ENCODE measurements at places on chromosomes 13 and 19. TPM values are rescaled to one million over a fixed set of nuclear protein-coding genes. Genes with fewer than 3 reads are reported as not detected.

- DNase-seq = peak; percentile 6
Measured at GRCh38 chr13:91313103-91313502, 34.4 kb upstream of the MIR17HG start.

DNA sequence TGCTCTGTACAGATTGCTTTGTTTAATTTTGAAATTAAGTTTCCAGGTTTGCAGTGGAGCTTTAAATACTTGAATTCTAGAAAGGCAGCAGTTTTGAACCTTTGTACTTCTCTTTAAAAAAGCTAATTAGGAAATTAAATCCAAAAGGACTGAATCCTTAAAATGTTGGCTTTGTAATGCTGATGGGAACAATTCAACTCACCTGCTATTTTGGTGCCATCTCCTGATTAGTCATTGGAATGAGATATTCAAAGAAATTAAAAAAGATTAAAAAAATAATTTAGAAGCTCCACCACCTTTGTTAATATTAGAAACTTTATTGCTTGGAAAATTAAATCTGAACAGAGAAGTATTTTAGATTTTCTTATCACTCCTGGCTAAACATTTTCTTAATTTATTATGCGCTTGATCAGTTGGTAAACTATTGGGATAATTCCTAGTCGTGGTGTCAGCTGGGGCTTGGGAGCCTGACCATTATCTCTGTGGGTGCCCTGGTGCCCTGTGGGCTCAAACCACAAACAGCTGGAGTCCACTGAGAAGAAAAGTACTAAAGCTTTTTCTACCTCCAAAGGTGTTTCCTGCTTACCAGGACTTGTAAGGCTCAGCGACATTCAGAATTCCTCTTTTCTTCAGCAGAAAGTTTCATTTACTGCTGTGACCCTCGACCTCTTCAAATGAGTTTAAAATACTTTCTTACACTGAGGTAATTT is 540.4 kb downstream of the DIAPH3 start:
- DNase-seq = no peak

GRCh38 chr19:54882758-54883157 is 8.7 kb downstream of the FCAR start:
- no peak for DNase-seq

GRCh38 chr19:19031891-19032290 is 1.4 kb downstream of the SUGP2 start:
- DNase-seq = no peak

DNA sequence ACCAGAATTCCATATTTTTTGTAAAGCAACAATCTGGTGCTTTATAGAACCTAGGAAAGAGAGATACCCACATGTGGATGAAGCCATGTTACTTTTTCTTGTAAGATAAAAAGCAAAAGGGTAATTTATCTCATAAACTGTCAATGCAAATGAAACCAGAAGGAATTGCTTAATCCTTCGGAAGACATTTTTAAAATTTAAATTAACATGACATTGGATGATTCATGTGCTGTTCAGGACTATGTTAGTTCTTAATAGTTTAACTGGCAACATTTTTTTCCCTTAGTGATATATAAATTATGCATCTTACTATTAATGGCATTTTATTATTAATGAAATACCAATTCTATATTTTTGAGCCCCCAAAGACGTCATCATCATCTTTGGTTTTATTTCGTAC is 25.8 kb upstream of the IGLON5 start:
- no peak for DNase-seq

GRCh38 chr19:14809272-14810057 is 25.5 kb downstream of the OR7A5 start:
- DNase-seq = no peak

GRCh38 chr19:13154241-13154778 is 4.1 kb downstream of the IER2 start:
- peak; percentile 96 for DNase-seq

DNA sequence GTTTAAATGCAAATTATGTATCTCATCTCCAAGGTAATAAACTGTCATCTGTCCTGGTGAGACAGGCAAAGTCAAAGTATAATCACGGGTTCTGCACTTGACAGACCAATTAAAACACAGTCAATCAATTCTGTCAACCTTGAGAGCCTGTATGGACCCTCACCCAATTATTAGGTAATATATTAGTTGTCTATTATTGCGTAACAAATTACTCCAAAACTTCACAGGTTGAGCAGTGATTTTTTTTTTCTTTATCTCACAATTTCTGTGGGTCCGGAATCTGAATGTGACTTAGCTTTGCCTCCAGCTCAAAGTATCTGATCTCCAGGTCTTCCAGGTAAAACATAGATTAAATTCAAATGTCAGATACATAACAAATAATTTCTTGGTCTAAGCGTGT is 707.4 kb upstream of the ARGLU1 start:
- no peak for DNase-seq

GRCh38 chr13:27526516-27526915 is 76.2 kb upstream of the MTIF3 start:
- DNase-seq = no peak

- peak; percentile 73 for DNase-seq
Measured at GRCh38 chr13:113562085-113562749, 22.3 kb upstream of the TFDP1 start.

DNA sequence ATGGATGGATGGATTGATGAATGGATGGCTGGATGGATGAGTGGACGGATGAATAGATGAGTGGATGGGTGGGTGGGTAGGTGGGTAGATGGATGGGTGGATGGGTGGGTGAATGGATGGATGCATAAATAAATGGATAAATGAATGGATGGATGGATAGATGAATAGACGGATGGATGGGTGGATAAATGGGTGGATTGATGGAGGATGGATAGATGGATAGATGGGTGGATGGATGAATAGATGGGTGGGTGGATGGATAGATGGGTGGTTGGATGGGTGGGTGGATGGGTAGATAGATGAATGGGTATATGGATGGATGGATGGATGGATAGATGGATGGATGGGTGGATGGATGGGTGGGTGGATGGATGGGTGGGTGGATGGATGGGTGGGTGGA is 84.9 kb upstream of the ZNF536 start:
- DNase-seq = no peak

CYP2A7 gene
- total RNA-seq = not detected

A1BG gene
- 3.3 TPM for total RNA-seq

SLC1A6 gene
- total RNA-seq = not detected

OCEL1 gene
- 4.6 TPM for total RNA-seq

IL17D gene
- total RNA-seq = 3.1 TPM
